ENCODE measurements at places on chromosomes 5 and 9.
A peak's percentile ranks its signal among the peaks of the same experiment; 100 is the strongest.

DNA sequence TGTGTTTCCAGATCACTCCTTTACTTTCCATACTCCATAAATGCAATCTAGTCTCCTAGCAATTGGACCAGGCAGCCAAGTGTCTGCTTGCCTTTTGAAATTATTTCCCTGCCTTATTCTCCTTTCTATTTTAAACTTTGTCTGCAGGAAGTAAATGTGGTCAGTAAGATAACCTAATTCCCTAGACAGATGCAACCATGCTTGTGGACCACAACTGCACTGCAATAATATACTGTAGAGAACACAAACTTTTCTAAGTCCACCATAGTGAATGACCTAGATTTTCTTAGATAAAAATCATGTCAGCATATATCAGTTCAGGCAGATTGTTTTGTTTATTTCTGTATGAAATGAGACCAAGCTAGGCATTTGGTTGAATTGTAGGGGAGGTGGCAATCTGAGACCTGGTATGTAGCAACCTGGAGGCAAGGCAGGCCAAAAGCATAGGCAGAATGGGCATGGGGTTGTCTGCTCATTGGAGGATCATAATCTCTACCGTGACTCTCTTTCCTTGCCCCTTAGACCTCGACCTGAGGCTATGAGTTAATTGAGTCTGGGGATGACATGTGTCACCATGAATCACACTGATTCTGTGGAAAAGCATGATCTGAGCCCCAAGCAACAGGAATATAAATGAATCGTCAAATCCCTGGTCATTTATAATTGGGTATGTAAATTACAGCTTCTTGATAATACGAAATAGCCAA is 20.7 kb downstream of the ACTL7B start:
- DNase-seq, result no peak

- DNase-seq, result no peak
These were observed 148.6 kb downstream of the ELAVL2 start for GRCh38 chr9:23677446-23677845.

DNA sequence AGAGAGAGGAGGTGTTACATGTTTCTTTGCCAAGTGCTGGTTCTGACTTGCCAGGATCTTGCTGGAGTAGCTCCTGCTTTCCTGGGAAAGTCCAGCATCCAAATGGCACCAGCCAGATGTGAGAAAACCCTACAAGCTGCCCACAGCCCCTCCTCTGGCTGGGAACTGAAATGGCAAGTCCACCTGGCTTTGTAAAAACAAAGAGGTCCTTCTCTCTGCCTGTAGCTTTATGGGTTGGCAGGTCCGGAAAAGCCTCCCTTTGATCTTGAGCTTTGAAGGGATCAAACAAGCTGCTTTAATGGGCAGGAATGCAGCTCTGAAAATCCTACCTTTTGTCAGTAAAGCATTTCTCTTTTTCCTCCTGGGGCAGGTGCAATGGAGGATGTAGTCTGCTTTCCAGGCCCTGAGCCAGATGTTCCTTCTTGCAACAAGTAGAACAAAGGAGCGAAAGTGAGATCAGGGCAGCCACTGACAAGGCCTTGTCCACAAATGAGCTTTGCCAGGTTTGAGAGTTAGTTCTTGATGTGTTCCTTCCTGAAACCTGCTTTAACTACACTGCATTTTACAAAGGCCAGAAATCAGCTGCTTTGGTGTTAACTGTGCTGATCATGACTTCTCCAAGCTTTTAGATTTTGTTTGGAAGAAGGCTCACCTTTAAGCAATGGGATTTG is 456.7 kb downstream of the ZNF608 start:
- DNase-seq, result no peak

DNA sequence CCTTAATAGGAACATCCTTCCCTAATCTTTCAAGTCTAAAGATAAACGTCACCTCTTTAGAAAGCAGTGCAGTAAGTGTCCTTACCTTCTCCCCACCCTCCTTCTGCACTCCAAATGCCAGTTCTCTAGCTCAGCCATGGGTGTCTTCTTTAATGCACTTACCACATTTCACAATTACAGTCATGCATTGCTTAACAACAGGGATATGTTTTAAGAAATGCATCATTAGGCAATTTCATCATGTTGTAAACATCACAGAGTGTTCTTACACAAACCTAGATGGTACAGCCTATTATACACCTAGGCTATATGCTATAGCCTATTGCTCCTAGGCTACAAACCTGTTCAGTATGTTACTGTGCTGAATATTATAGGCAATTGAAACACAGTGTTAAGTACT is 91.2 kb downstream of the RFX3 start:
- no peak for DNase-seq

DNA sequence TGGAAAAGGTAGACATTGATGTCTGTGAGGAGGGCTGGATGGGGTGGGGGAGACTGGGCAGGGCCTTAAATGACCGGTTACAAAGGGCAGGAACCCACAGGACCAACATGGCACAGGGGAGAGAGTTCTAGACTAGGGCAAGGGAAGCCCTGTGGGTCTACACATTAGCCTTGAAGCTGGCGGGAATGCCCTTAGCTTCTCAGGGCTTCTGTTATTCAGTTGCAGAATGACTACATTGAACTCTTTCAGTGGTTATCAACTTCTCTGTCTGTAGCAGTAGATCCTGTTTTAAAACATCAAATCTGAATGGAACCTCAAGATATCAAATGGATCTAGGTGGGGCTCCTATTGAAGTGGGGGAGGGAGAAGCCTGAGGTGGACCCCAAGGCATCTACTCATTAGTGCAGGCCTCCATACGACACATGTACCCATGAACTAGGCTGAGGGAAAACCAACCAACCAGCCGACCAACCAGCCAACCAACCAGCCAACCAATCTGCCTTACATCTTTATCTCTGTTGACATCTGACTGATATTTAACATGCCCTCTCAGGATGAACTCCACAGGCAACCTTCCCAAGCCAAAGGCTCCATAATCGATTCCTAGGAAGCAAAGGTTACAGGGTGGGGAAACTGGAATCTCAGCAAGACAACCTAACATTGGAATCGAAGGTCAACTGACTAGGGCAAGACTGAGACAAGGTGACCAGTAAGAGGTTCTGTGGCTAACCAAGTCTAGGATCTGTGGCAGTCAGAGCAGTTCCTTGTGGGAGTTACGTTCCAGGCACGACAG is 48.3 kb downstream of the DAP start:
- no peak for DNase-seq

GRCh38 chr5:76547891-76548524 is 75.2 kb downstream of the F2RL2 start:
- DNase-seq, result no peak

DNA sequence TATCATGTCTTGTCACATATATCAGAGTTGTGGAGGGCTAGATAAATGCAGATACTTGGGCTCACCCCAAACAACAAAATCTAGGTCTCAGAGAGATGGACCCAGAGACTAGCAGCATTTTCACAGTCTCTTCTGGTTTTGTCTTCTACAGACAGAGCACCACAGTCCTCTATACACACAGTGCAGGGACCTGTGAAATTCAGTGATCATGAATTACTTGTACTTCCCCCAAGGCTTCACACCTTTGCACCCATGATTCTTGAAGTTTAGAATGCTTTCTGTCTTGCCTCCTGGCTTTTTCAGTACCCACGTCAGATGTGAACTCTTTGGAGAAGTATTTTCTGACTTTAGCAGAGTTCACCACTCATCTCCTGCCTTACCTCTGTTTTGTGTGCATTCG is 371.5 kb upstream of the PRR16 start:
- no peak for DNase-seq

GRCh38 chr5:61790678-61791077 is 458.6 kb downstream of the ZSWIM6 start:
- DNase-seq, result no peak

GRCh38 chr5:80083101-80083890 is 48.1 kb downstream of the THBS4 start:
- peak; percentile 46 for DNase-seq

- peak; percentile 21 for DNase-seq
These were observed 52.8 kb downstream of the WHRN start for GRCh38 chr9:114452219-114453165.

DNA sequence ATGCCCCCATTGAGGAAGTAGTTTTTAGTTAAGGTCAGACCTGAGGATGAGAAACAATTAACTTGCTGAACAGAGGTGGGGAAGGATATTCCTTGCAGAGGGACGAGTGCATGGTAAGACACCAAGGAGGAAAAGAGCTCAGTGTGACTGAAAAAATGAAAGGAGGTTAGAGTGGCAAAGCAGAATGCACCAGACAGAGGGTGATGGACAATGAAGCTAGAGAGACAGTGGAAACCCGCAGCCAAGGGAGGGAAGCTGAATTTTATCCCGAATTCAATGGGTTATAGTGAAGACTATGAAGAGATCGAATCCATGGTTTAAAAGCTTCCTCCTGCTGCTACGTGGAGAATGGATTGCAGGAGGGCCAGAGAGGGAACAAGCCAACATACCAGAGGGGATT is 206.8 kb downstream of the FBN2 start:
- DNase-seq, result no peak

- no peak for DNase-seq
These were observed 384.8 kb downstream of the PRR16 start for GRCh38 chr5:120848883-120849282.

DNA sequence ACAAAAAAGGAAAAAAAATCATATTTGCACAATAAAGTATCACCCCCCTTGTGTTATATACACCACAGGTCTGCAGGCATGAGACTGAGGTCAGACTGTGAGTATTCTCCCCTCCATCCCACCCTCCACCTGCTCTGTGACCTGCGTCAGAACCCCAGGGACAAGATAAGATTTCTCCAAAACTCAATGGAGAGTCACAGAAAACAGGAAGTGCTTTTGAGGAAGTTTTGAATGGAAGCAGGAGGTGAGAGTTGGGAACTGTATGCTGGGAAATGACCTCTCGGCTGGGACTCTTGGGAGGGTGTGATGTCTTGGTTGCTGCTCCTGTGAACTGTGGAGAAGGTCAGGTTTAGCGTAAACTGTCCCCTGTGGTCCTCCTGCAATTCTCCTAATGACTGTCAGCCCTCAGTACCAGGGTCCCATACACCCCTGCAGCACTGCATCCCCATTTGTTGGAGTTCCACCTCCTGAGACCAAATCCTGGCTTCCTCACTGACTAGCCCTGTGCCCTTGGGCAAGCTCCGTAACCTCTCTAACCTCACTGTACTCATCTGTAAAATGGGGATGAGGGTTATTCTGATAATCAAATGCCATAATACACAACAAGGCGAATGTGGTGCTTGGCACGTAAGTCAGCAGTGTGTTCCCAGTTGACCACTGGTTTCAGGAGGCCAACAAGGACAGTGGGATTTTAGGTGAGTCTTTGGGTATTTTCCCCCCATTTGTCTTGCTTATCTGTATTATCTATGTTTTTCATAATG is 6.9 kb upstream of the CTSL start:
- DNase-seq, result no peak

- DNase-seq, result no peak
These were observed 1.2 kb downstream of the PDLIM7 start for GRCh38 chr5:177496070-177496726.

DNA sequence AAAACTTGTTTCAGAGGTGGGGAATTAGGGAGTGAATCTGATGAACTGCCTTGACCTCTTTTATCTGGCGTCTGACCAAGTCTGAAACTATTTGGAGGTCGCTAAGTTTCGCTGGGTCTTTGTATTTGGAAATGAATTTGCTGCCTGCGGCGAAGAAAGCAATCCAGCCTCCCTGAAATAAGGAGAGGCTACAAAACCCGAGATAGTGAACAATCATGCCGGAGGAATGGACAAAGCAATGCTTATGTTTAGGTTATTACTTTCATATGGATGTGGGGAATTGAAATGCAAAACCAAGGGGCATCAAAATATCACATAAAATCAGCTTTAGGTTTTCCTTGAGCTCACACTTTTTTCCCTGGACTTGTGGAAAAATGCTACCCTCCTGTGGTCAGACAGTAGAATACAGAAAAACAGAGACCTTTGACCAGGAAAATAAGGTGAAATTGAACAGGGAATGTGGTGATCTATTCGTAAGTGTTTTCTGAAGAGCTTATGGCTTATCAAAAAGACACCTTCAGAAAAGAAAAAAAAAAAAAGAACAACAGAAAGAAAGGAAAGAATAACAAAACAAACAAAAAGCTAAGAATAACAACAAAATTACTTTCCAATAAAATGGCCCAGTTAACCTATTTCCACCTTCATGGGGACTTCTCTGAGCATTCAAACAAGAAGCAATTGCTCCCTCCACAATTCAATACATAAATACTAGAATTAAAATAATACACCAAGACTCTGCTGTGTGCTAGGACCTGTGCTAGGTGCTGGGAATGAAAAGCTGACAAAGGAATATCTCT is 68.6 kb upstream of the DPYSL3 start:
- no peak for DNase-seq

DNA sequence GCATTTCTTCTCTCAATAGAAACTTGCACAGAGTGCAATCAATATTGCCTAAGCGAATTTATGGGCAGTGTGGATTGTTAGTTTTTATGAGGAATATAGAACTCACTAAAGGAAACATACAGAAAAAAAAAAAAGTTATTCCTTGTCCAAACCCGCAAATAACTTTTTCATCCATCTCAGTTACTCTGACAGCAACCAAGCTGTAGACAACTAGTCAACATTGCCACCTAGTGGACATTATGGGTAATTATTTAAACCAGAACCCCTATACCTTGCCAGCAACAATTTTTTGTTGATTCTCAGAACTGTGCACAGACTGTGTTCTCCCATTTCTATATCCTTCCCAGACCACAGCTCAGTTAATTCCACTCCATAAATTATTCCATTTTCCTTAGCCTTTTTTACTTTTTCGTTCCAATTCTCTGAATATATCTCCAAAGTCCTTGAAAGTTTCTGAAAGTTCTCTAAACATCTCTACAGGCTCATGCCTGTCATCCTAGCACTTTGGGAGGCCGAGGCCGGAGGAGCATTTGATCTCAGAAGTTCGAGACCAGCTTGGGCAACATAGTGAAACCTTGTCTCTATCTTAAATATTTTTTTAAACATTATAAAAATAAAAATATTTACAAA is 2.6 kb upstream of the AFAP1L1 start:
- peak; percentile 54 for DNase-seq

DNA sequence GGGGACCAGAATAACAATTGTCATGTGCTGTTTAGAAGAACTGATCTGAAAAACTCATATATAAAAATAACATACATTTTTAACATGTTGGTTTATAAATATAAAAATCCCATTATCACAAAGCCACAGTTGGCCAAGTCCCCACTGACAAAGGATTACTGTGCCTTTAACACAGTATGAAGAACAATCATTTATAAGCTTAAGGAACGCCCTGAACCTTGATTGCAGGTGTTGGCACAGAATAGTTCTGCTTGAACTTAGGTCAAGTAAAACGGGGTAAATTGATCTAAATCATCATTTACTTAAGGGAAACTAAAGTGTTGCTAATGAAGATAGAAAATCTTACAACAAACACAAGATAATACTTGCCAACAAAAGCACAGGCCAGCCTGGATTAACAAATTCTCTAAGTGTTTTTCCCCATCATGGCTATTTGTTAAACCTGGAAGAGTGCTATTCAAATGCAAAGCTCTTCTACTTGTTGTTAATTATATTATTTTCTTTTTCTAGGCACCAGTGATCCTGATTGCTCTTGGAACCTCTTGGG is 46.1 kb downstream of the ASTN2 start:
- no peak for DNase-seq
